ENCODE measurements at places on chromosomes 1 and 21.
A peak's percentile ranks its signal among the peaks of the same experiment; 100 is the strongest.

GRCh38 chr1:244674446-244674845, 21.5 kb downstream of the DESI2 start:
- no peak for DNase-seq

DNA sequence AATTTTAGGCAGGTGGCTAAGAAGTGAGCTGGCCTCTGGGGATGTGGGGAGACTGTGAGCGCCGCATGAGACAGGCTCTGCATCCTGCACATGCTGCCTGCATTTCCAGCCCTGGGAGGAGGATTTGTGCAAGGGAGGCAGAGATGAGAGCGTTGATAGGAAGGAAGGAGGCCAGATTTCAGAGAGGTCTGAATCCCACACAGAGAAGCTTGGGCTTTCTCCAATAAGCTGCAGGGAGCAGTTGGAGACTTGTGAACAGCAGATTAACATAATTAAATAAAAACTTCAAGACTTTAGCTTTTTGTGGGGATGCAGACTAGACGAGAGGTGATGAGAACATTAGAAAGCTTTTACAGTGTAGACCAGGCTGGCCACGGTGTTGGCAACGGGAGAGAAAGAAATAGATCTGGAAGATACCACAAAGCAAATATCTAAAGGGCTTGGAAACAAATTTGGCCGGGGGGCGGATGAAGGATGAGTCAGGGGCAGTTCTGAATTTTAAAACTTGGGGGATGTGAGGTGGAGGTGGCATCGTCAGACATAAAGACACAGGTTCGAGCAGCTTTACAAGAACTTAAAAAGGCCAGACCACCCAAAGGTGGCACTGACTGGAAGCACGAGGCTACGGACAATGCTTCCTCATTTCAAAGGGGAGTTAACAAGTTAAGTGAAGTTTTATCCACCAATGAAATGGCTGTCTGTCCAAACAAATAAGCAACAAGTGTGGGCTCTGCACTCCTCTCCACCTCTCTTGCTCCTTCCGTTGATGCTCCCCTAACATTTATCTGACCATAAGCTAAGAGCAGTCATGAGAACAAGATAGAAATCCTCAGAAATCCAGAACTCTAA, 57.0 kb downstream of the HIVEP3 start:
- no peak for DNase-seq

DNA sequence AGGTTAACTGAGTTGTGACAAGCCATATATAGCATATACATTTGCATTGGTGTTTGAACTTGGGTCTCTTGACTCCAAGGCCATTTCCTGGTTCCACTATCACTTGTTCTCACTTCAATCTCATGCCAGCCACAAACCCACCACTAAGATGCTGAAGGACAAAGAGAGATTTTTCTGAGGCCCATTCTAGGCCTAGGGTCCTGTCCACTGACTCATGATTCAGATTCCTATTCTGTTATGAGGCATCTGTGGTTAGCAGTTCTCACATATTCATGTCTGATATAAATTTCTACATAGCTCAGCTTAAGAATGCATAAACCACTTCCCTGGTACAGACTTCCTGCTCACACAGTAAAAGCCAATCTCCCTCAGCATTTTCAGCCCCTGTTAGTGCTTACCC, 326.1 kb upstream of the BEND5 start:
- no peak for DNase-seq

GRCh38 chr1:172585348-172585747, 52.4 kb downstream of the SUCO start:
- no peak for DNase-seq

- DNase-seq: no peak
Measured at GRCh38 chr1:112818990-112819689, 104.0 kb upstream of the PPM1J start.

GRCh38 chr1:220826729-220827128, 40.0 kb downstream of the MTARC1 start:
- no peak for DNase-seq

DNA sequence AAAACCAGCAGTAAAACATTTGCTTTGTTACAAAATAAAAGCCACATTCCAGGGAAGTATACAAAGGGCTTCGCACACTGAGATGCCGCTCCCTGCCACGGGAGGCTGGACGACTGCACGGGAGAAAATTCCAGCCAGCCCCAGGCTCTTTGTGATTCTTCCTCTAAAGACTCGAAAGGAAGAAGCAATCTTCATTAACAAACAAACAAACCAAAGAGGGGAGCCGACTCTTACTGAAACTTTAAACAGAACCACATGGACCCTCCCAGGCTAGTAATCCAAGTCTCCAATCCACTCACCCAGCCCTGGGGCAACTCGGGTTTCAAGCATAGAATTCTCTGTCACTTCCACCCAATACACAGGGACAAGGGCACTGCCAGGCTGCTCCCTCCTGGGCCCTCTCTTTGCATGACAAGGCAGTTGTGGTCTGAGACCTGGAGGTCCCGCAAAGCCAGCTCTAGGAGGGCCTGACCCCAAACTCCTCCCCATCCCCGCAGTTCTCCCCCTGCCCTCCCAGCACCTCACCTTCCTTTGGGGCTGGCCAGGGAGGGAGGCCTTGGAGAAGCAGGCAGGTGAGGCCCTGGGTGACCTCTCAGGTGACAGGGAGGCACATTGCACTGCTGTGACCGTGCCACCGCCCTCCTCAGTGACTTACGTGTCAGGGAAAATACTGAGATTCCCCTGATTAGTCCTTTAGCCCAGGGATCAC, 26.6 kb upstream of the COL18A1 start:
- DNase-seq: no peak

DNA sequence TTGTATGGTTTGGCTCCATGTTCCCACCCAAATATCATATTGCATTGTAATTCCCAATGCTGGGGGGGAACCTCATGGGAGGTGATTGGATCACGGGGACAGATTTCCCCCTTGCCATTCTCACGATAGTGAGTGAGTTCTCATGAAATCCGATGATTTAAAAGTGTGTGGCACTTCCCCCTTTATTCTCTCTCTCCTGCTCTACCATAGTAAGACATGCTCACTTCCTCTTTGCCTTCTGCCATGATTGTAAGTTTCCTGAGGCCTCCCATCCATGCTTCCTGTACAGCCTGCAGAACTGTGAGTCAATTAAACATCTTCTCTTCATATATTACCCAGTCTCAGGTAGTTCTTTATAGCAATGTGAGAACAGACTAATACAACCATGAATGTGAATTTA, 211.6 kb upstream of the NR5A2 start:
- no peak for DNase-seq

- no peak for DNase-seq
Measured at GRCh38 chr1:213728593-213729536, 258.9 kb upstream of the PROX1 start.

DNA sequence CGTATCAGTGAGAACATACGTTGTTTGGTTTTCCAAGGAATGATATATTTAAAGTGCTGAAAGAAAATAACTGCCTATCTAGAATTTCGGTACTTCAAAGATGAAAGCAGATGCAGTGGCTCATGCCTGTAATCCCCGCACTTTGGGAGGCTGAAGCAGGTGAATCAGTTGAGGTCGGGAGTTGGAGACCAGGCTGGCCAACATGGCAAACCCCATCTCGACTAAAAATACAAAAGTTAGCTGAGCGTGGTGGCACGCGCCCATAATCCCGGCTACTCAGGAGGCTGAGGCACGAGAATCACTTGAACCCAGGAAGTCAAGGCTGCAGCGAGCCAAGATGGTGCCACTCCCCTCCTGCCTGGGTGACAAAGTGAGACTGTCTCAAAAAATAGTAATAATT, 16.4 kb downstream of the CD244 start:
- DNase-seq: no peak

- peak; percentile 6 for DNase-seq
Measured at GRCh38 chr1:67749844-67750690, 65.1 kb downstream of the GADD45A start.

DNA sequence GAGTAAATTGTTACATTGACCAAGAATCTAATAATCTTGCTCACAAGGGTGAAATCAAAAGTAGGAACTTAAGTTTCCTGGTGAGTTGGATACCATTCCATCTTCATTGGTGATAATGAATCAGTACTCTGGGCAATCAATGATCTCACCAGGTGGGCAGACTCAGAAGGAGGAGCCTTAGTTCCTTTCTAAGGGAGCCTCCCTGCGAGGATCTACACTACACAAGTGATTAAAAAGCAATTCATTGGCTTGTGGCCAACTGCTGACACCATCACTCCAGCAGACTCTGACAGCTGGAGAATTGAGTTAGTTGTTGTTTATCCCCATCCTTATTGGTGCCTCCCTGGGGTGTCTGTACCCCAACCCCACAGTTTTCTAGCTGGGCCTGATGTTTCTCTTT, 84.1 kb upstream of the VANGL1 start:
- peak; percentile 21 for DNase-seq

DNA sequence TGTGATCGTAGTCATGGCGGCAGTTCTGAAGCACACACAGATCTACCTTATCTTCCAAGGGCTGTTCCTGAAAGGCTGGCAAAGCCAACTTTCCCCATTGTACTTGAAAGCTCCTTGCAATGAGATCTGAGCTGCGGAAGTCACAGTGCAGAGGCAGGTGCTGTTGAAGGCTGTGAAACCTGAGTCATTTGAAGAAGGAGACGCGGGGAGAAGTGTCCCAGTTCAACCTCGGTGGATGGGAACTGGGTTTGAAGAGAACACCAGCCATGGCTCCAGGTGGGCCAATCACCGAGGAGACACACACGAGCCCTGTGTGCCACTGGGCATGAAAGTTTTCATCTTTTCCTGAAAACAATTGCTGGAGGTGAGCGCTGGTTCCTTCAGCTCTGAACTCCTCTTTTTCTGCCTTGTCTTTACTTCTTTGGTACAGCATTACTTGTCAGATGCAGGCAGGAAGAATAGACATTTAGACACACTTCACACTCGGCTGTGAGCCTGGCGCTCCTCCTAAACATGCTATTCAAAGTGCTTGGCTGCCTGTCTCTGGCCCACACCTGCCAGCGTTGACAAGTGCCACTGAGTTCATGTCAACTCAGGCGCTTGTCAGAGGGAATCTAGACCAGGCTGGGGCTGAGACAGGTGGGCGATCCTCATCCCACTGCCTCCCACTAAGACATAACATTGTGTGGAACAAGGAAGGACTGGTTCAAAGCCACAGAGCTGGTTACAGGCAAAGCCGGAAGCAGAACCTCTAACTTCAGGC, 25.7 kb upstream of the PDE9A start:
- DNase-seq: no peak

DNA sequence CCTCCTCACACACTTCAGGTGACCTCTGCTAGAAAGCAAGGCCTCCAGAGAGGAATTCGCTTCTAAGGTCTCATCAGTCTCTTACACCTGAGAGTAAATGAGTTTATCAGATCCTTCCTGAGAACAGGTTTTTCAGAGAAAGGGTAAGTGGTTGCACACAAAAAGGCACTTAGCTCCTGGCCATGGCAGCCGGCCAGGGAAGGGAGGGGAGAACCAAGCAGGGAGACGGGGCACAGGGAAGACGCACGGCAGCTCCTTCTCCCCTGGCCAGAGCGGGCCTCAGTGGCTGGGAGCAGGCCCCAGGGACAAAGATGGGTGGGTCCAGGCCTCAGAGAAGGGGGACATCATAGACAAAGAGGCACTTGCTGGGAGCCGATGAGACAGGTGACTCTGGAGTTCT, 3.6 kb upstream of the TNNT2 start:
- DNase-seq: no peak

DNA sequence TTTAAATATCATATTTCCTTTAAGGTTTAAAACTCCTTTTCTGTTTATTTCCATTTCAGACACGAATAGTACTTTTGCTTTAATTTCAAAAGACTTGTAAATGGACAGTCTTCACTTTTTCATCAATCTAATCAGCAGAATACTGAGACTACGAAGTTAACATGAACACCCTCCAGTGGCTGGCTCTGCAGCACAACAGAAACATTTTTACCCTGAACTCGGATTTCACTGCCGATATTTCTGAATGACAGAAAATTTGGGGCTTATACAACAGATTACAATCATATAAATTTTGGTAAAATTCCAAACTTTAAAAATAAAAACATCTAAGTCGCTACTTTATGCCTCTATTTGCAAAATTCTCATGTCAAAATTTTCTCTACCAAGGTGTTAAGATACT, 86.2 kb downstream of the AKT3 start:
- peak; percentile 38 for DNase-seq

- DNase-seq: no peak
Measured at GRCh38 chr1:47334765-47335435, 1.3 kb downstream of the CMPK1 start.

- no peak for DNase-seq
Measured at GRCh38 chr1:175742790-175743459, 470 bp downstream of the TNR start.

DNA sequence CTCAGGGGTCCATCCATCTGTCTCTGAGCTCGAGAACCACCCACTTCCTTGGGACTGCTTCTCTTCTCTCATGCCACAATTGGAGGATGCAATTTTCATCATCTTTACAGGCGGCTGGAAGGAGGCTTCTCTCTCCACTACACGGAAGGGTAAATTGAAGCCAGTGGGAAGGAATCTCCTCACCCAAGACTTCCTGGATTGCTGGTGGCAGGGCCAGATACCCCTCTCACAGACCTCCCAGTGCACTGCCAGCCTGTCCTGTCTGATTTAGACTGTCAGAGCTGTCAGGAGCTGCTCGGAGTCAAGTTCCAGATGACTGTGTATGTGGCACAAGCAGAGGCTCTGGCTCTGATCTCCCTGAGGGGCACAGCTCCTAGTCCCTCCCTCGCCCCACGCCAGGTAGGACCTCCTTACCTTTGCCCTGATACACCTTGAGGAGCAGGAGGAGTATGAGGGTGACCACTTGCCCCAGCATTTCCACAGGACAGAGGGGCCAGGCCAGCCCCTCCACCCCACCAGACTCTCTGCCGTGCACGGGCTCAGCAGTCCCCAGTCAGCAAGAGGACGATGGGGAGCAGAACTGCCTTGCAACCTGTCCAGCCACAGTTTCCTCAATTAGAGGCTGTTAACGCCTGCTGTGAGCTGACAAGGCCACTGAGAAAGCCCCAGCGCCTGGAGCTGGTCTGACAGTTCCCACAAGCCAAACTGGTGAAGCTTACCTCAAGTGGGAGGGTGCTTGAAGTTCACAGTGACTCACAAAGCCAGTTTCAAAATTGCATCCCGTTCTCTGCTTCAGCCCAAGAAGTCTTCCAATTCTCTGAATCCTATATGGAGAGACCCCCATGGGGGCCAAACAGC, at the start of gene CD244:
Gene CD244, minus strand, starts transcription at position 685 of the 858 bp plus-strand sequence. Its CDS starts 210 bp downstream, at position 475.
- DNase-seq: no peak

DNA sequence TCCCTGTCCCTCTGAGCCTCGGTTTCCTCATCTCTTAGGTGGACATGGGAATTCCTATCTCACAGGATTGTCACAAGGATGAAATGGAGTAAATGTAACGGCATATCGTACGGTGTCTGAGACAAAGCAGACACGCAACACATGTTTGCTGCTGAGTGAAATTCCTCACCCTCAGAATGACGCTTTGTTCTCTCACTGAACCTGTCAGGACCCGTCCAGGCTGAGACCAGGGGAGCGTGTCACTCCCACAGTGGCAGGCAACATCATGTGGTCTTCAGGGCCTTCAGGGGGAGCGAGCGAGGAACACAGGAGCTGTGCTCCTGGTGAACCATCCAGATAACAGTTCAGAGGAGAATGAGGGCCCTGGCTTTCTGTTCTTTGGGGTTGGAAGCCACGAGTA, 74.2 kb downstream of the TOMM20 start:
- no peak for DNase-seq

DNA sequence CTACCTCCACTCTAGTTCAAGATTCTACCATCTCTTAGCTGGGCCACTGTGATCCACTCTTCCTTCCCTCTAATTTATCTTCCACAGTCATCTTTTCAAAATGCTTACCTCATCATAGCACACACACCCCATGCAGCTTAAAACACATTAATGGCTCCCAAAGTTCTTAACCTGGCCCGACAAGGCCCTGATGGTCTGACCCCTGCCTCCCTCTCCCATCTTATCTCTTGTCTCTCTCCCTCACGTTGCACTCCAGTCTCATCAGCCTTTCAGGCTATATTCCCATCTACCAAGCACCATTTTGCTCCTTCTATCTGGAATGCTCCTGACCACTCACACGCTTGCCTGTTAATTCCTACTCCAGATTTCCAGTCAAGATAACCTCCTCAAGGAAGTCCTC, 2.5 kb upstream of the ZBTB8A start:
- DNase-seq: no peak
